Right renal pelvis (tissue), 4 donors: ENCODE measurements at places on chromosomes 3 and 15. TPM values are rescaled to one million over a fixed set of nuclear protein-coding genes. Genes with fewer than 3 reads are reported as not detected.

- DNase-seq, result no peak
These were observed 166.5 kb downstream of the NSMCE3 start for GRCh38 chr15:29102911-29103823.

- no peak for DNase-seq
These were observed 12.6 kb downstream of the CEP152 start for GRCh38 chr15:48798319-48798718.

DNA sequence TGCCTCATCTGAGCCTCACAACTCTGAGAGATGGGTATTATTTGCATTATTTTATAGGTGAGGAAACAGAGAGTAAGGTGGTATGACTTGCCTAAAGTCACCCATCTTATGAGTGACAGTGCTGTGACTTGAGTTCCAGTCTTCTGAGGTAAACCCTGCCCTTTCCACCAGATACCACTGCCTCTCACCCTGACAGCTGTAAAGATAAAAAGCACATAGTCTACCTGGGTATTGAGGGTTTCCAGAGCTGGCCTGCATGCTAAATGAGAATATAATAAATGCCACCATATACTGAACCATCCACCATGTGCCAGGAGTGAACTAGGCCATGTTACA lies 25.6 kb downstream of the RASGRP1 start:
- DNase-seq, result no peak

DNA sequence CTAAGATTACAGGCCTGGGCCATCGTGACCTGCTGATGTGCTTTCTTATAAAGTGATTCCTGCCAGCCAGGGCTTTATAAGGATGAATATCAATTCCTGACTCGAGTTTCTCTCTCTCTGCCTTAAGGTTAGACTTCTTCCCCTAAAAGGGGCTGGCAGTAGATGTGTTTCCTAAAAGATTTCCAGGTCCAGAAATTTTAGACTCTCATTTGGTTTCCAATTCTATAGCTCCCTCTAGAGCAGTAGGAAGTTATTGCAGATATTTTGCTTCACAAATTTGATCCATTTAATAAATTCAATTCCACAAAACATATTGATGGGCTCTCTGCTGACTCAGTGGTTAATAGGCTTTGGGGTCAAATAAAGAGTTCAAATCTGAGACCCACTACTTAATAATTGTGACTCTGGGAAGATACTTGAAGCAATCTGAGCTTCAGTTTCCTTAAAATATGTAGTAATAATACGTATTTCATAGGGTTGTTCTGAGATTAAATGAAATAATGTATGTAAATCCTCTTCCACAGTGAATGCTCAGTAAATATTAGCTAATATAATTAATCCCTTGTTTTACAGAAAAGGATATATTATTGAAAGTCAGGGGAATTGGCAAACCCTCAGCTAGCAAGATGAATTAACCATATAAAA lies 2.1 kb downstream of the TRIM69 start:
- no peak for DNase-seq

- DNase-seq, result no peak
These were observed 77.4 kb downstream of the SEC22A start for GRCh38 chr3:123279121-123279520.

- no peak for DNase-seq
These were observed 123.6 kb upstream of the MLF1 start for GRCh38 chr3:158447408-158447807.

EFCAB12 gene
- 3.7 TPM for polyA plus RNA-seq
